Upper lobe of right lung (tissue), 1 donor: ENCODE measurements at places on chromosomes 7 and 10. TPM values are rescaled to one million over a fixed set of nuclear protein-coding genes. Genes with fewer than 3 reads are reported as not detected.
A peak's percentile ranks its signal among the peaks of the same experiment; 100 is the strongest.

DNA sequence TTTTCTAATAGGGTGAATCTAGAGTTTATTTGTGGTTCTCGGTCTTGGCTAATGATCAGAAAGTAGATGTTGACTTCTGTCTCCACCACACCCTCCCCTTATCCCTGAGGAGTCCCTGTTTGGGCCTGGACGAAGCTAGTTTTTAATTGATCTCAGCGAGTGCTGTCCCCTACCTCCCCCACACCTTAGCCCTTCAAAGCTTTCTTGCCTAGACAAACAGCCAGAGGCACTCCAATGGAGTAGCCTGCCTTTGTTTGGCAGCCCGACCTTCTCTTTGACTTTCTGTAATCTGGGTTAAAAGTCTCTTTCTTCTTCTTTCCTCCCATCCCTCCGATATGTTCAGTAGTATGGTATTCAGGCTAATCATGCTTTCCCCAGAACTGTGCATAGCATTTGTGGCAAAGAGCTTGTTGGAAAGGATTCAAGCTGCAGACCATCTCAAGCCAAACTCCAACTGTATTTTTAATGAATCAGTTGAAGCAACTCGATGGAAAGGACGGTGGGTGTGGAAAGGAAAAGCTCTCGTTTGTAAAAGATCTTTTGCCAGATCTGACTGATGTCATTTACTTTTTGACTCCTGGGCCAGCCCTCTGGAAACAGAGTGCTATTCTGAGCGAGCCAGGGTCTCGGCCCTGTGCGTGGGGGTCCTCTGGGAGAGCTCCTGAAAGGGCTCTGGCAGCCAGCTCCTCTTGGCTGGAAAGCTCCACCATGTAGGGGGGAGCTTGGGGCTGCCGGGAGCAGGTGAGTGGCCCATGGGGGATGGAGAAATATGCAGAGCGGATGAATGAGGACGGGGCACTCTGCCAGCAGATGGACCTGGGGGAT lies 4.5 kb downstream of the FAM180A start:
- H3K27ac ChIP-seq, result no peak overlapping the region
- H3K36me3 ChIP-seq, result no peaks in the 10 kb centered on the region
- DNase-seq, result no peak
- no peaks in the 10 kb centered on the region for H3K27me3 ChIP-seq

DNA sequence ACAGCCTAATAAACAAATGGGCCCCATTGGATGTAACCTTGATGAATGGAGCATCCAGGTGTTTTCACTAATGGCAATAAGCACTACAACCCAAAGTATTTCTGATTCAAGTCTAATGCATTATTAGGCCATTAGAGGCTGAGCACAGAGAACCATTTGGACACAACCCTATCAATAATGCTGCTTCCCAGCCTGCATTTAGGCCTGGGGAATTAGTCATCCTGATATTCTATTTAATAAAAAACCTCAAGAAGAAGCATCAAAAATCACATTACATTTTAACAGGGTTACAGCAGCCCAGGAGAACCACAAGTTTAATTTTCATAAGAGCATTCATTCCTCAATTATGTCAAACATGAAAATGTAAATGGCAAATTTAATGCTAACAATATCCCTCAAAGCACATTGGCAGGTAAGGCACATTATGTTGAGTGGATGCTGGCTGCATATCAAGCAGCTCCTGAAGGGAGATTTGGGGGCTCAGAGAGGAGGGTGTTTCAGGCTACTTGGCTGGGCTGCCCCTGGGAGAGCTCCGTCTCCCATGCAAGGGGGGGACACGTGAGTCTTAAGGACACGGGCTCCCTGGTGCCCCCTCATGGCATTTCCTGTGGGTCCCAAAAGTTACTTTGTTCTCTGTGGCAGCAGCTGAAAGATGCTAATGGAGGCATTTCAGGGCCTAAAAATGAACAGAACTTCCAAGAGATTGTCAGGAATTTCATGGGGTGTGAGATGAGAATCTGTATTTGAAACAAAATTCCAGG lies 143.4 kb downstream of the HERPUD2 start:
- no peaks in the 10 kb centered on the region for H3K36me3 ChIP-seq
- no peak overlapping the region for H3K27ac ChIP-seq
- H3K4me1 ChIP-seq, result peaks cover 6% of the 10 kb centered on the region
- no peak overlapping the region for H3K4me3 ChIP-seq
- H3K27me3 ChIP-seq, result no peaks in the 10 kb centered on the region
- DNase-seq, result no peak

- H3K4me1 ChIP-seq, result peaks cover 64% of the 10 kb centered on the region
- no peak for DNase-seq
- peak overlapping the region; percentile 98 for H3K4me3 ChIP-seq
- peaks cover 5% of the 10 kb centered on the region for H3K36me3 ChIP-seq
- no peaks in the 10 kb centered on the region for H3K27me3 ChIP-seq
- H3K27ac ChIP-seq, result no peak overlapping the region
These were observed 2.0 kb downstream of the MTPN start for GRCh38 chr7:135975166-135975565.

DNA sequence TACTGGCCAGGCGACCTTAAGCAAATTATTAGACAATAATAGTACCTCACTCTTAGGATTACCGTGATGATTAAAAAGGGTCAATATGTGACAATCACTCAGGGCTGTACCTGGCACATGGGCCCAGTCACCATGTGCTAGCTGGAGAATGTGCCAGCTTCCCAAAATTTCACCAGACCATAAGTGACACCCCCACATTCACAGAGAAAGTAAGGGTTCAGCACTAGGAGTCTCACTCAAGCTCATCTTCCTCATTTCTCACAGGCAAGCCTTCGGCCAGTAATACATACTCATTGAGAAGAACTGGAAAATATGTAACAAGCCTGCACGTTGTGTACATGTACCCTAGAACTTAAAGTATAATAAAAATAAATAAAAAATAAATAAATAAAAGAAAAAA lies 22.4 kb upstream of the C10orf71 start:
- no peaks in the 10 kb centered on the region for H3K36me3 ChIP-seq
- no peak overlapping the region for H3K4me3 ChIP-seq
- H3K27ac ChIP-seq, result no peak overlapping the region
- no peaks in the 10 kb centered on the region for H3K27me3 ChIP-seq
- no peak for DNase-seq

DNA sequence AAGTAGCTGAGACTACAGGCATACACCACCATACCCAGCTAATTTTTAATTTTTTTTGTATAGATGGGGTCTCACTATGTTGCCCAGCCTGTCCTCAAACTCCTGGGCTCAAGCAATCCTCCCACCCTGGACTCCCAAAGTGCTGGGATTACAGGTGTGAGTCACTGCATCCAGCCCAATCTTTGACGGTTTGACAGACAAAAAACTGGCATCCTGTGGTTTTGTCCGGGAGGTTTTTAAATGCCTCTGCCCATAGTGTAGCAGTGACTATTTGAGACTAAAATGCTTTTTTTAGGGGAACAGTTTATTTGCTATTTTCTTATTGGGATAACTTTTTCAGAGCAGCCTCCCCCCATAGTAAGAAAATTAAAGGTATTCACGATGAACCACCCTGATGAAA lies 523.7 kb upstream of the GALNT17 start:
- H3K27me3 ChIP-seq, result no peaks in the 10 kb centered on the region
- H3K27ac ChIP-seq, result no peak overlapping the region
- no peaks in the 10 kb centered on the region for H3K4me1 ChIP-seq

DNA sequence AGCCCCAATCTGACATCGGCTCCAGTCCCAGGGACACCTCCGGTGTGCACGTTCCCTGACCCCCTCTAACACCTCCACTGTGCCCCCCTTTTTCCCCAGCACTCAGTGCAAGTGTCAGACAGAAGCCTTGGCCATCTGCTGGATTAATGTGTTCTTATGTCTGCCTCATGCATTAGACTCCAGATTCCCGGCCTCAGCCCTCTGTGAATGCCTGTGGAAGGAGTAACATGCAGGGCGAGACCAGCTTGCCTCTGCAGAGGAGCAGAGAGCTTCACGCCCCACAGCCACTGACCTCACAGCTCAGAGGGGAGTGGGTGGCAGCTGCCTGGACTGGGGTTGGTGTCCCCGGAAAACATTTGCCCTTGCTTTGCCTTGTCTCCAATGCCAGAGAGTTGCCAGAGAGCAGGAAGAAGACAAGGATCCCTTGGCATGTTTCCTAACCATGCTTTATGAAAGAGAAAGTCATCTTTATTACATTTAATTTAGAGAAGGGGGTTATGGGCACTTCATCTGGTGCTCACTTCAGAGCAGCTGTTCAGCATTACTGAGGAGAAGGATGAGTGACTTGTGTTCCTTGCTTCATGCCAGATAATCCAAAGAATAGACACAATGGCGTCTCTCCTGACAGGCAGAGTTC lies 91.6 kb upstream of the CXCL12 start:
- H3K27me3 ChIP-seq, result no peaks in the 10 kb centered on the region
- no peak overlapping the region for H3K4me3 ChIP-seq
- no peak overlapping the region for H3K27ac ChIP-seq
- no peaks in the 10 kb centered on the region for H3K36me3 ChIP-seq
- no peak for DNase-seq

GRCh38 chr10:16976803-16977202 lies 152.8 kb downstream of the CUBN start:
- H3K27ac ChIP-seq, result no peak overlapping the region
- no peak for DNase-seq
- no peaks in the 10 kb centered on the region for H3K4me1 ChIP-seq
- no peak overlapping the region for H3K4me3 ChIP-seq

- no peak overlapping the region for H3K27ac ChIP-seq
- H3K27me3 ChIP-seq, result no peaks in the 10 kb centered on the region
- H3K4me3 ChIP-seq, result no peak overlapping the region
- H3K4me1 ChIP-seq, result no peaks in the 10 kb centered on the region
These were observed 535.4 kb downstream of the ANKRD7 start for GRCh38 chr7:118759921-118760320.

- no peak overlapping the region for H3K4me3 ChIP-seq
- no peaks in the 10 kb centered on the region for H3K27me3 ChIP-seq
- H3K36me3 ChIP-seq, result no peaks in the 10 kb centered on the region
- no peak for DNase-seq
These were observed 14.0 kb downstream of the SLC29A4 start for GRCh38 chr7:5296611-5297226.

- H3K36me3 ChIP-seq, result no peaks in the 10 kb centered on the region
- H3K4me1 ChIP-seq, result no peaks in the 10 kb centered on the region
- H3K4me3 ChIP-seq, result no peak overlapping the region
- no peak overlapping the region for H3K27ac ChIP-seq
- H3K27me3 ChIP-seq, result no peaks in the 10 kb centered on the region
These were observed 184.8 kb upstream of the PDE1C start for GRCh38 chr7:32255036-32255435.

DNA sequence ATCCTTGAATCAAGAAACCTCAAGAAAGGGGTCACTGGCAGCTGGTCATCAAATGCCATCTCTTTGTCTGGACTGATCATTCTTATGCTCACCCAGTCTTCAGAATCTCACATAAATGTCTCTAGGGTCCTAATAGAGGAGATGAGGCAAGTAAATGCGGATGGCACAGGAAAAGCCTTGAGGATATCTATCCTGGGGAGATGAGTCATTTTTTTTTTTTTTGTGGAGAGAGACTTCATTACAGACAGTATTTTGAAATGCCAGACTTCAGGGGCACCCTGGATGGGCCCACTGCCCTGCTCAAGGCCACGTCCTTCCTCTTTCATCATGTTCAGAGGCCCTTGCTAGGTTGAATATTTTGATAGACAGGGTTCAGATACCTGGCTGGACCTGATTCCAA lies 19.5 kb upstream of the PLPP4 start:
- H3K4me1 ChIP-seq, result no peaks in the 10 kb centered on the region
- no peaks in the 10 kb centered on the region for H3K27me3 ChIP-seq

DNA sequence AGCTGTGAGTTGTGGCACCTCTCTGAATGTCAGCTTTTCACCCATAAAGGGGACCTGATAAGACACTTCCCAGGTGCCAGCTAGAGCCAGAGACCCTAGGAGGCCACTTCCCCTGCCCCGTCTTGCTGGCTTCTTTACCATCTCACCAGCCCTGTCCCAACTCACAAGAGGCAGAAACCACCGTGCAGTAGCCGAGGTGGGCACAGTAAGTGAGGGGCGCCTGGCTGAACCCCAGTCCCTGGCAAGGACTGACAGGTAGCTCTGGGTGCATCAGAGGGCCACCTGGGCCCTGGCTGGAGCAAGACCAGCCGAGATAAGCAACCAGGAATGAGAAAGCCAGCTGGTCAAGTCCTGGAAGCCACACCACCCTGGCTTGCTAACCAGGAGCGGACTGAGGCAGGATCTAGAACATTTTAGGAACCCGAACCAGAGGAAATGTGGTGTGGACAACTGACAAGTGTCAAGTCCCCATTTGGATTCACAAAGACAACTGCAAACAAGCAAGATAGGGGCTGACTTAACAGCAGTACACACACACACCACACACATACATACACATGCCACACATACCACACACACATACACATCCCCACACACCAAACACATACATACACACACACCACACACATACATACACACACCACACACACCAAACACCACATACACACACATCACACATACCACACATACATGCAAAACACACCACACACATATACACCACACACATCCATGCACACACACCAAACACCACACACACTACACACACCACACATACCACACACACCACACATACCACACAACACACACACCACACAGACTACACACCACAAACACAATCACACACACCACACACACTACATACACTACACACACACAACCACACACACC lies 20.8 kb downstream of the OGDHL start:
- H3K27ac ChIP-seq, result no peak overlapping the region
- no peaks in the 10 kb centered on the region for H3K27me3 ChIP-seq

DNA sequence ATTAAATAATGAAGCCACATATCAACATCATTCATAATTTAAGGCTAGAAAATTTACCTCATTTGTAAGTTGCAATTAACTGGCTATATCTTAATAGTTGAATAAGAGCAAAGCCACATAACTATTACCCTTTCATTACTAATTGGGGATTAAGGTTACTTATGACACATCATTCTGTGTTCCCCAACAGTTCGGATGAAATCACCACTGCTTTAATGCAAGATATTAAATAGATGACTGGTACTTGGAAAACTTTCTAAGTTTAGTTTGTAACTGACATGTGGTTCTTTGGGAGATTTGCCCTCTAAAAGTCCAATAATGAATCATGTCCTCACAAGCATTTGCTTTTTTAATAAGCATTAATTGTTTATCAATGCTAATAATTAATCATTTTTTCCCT lies 109.1 kb downstream of the MTERF1 start:
- no peak for DNase-seq
- no peaks in the 10 kb centered on the region for H3K27me3 ChIP-seq
- H3K4me1 ChIP-seq, result no peaks in the 10 kb centered on the region
- no peaks in the 10 kb centered on the region for H3K36me3 ChIP-seq

DNA sequence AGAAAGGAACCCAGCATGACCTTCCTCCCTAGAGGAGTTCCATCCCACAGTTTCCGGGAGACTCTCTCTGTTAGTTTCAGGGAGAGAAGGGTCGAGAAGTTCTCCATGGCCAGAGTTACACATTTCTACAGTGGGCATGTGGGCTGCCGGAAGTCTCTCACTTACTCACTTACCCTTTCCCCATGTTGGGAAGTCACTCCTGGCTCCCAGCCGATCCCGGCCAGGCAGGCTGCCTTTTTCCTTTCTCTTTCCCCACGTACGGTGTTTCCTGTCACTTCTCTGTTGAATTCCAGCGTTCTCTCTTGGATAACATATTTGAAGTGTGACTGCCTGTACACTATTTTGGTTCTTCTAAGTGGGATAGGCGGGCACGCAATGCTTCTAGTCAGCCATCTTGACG lies 3.5 kb downstream of the TEX36 start:
- DNase-seq, result no peak
- no peaks in the 10 kb centered on the region for H3K4me1 ChIP-seq
- H3K27me3 ChIP-seq, result no peaks in the 10 kb centered on the region
- H3K36me3 ChIP-seq, result no peaks in the 10 kb centered on the region

- no peak for DNase-seq
- H3K4me3 ChIP-seq, result no peak overlapping the region
- H3K4me1 ChIP-seq, result no peaks in the 10 kb centered on the region
- H3K27me3 ChIP-seq, result no peaks in the 10 kb centered on the region
- no peaks in the 10 kb centered on the region for H3K36me3 ChIP-seq
These were observed 228.9 kb downstream of the ARHGAP21 start for GRCh38 chr10:24494777-24495176.

Gene A1CF
- not detected for total RNA-seq

Gene TEX36
- total RNA-seq, result not detected

Gene SPDYE6
- total RNA-seq, result not detected

Gene CFAP70
- total RNA-seq, result 2.7 TPM
